ENCODE measurements at places on chromosomes 3 and 15.
A peak's percentile ranks its signal among the peaks of the same experiment; 100 is the strongest.

DNA sequence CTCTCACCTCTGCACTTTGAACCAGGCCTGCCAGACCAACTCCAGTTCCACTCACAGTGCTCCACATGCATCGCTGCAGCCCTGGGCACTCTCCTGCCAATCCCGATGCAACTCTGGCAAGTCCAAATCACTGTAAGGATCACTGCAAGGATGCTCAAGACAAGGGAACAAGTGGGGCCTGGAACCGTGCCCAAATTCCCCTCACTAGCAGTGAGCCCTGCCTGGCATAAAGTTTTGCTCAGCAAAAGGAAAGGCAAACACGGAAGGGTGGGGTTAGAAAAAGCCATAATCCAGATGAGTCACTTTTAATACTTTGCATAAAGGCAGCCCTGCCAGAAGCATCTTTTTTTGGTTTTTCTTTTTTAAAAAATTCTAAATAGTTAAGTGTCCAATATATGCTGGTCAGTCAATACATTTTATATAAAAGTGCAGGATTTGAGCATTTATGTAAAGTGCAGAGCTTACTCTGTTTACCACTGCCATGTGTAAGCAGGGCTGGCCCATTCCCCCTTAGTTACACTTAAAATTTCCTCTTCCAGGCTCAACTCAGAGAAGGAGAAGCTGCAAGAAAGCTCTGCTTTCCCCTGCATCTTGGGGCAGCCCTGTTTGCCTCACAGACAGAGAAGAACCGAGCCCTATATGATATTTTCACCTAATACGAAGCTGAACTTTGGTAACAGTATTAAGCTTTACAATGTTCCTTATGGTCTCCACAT lies 102.2 kb downstream of the CD47 start:
- DNase-seq, result peak; percentile 22

DNA sequence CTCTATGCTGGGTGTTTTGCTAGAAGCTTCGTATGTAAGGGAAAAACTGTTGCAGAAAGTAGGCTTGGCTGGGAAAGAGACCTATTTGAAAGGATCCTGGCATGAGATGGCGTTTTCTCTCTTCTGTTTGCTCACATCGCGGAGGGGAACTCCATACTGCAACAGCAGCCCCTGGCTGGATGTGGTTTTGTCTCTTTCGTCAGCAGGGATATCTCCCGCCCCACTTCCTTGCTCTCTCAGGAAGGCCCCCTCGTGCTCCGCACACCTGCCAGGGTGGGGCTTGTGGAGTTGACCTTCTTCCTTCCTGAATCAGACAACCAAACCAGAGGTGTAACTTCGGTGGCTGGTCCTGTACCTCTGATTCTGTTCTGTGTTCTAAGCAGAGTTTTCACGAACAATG lies 26.4 kb upstream of the MYZAP start:
- no peak for DNase-seq

DNA sequence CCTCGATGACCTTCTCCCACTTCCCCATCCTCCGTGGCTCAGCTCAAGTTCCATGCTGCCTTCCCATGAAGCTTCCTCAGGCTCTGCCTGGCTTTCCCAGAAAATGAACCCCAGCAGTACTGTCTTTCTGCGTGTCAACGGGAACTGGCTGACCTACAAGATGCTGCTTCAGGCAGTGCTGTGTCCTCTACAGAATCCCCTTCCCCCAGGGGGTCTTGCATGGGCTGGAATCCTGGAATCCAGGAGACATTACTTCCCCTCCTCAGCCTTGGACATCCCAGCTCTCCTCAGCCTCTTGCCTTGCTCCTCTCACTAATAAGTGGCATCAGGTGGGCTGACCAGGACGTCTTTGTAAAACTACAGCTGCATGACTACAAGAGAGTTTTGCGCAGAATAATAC lies 5.4 kb downstream of the CCDC12 start:
- DNase-seq, result no peak

- DNase-seq, result no peak
Observed at GRCh38 chr3:121750087-121750415, 510 bp upstream of the GOLGB1 start.

DNA sequence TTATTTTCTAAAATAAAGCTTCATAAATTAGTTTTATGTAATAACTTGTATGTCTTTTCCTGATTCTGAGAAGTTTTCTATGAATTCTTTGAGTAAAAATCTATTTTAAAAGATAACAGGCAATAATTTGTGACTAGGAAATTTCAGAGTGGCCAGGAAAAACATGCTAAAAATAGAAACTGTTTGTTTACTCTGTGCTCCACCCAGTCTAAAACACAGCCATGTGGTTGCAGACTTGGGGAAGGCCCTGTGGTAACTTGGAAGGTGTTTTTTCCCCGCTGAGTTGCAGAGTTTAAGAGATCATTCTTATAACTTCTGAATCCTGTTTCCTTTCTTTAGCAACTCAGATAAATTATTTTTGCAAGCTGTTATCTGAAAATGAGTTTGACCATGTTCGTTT lies 21.9 kb downstream of the PLCL2 start:
- no peak for DNase-seq

DNA sequence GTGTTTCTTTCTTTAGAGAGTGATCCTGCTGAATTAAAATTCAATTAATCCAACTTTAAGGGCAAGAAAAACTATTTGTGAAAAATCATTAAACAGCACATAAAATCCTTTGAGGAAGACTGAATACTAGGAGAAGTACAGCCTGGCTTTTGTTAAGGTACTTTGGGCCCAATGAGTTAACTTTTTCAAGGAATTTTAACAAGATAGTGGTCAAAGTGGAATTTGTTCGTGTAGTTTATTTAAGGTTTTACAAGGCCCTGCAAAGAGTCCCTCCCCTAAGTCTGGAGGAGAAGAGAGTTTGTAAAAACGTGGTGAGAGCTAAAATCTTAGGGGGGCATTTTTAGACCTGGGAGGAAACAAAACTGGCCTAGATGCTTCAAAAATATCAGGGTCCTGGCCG lies 26.0 kb upstream of the TRIM71 start:
- DNase-seq, result no peak

- DNase-seq, result no peak
Observed at GRCh38 chr3:46138581-46138980, 69.5 kb downstream of the CCR1 start.

- DNase-seq, result peak; percentile 32
Observed at GRCh38 chr15:79035111-79035601, 55.4 kb downstream of the RASGRF1 start.

- no peak for DNase-seq
Observed at GRCh38 chr3:41751597-41751996, 210.3 kb downstream of the ULK4 start.

DNA sequence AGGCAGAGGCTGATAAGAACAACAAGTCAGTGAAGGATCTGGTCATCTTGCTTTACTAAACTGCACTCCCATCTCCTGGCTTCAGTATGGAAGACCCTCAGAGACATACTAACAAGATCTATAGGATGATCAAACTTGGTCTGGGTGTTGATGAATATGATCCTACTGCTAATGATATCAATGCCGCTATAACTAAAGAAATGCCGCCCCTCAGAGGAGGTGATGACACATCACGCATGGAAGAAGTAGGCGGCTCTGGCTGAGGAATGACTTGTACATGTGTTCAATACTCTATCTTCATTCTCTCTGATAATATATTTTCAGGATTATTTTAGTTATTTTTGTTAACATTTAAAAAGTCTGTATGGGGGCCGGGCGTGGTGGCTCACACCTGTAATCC lies 17.5 kb upstream of the EIF2B5 start:
- no peak for DNase-seq

GRCh38 chr15:23532024-23532423 lies 33.5 kb upstream of the MKRN3 start:
- DNase-seq, result no peak

Data from ACHN (cell line).